Lung microvascular endothelial cell (primary cell): ENCODE measurements at places on chromosomes 3 and 15. TPM values are rescaled to one million over a fixed set of nuclear protein-coding genes. Genes with fewer than 3 reads are reported as not detected.

INSYN1 gene
- under 0.01 and 0.22 TPM in 2 replicates for total RNA-seq

MORC1 gene
- not detected in 2 replicates for total RNA-seq

DNA sequence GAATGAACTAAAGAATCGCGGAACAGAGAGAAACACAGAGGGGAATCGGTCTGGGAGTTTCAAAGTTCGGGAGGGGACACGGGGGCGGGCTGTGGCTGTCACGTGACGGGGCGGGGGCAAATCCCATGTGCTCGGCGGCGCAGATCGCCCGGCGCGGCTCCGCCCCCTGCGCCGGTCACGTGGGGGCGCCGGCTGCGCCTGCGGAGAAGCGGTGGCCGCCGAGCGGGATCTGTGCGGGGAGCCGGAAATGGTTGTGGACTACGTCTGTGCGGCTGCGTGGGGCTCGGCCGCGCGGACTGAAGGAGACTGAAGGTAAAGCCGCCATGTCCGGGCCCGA lies at the start of gene EIF4G1:
EIF4G1 (plus strand) TSS at position 244 of the 337 bp plus-strand sequence. CDS start 1,191 bp downstream, outside the sequence.
- peak; percentile 97 for DNase-seq

- peak; percentile 73 for DNase-seq
Measured at GRCh38 chr3:129016720-129017483, 15.8 kb downstream of the EFCC1 start.
